ENCODE measurements at places on chromosomes 3 and 15.

DNA sequence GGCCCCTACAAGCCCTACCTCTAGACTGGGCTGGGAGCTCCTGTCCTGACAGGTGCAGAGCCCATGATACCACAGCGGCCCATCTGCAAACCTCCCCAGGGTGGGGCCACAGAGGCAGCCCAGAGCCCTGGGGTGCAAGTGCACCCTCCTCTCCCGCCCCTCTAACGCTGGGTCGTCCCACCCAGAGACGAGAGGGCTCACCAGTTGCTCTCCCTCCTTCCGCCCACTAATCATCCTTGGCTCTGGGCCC lies 742 bp downstream of the TNK2 start:
- DNase-seq: no peak

DNA sequence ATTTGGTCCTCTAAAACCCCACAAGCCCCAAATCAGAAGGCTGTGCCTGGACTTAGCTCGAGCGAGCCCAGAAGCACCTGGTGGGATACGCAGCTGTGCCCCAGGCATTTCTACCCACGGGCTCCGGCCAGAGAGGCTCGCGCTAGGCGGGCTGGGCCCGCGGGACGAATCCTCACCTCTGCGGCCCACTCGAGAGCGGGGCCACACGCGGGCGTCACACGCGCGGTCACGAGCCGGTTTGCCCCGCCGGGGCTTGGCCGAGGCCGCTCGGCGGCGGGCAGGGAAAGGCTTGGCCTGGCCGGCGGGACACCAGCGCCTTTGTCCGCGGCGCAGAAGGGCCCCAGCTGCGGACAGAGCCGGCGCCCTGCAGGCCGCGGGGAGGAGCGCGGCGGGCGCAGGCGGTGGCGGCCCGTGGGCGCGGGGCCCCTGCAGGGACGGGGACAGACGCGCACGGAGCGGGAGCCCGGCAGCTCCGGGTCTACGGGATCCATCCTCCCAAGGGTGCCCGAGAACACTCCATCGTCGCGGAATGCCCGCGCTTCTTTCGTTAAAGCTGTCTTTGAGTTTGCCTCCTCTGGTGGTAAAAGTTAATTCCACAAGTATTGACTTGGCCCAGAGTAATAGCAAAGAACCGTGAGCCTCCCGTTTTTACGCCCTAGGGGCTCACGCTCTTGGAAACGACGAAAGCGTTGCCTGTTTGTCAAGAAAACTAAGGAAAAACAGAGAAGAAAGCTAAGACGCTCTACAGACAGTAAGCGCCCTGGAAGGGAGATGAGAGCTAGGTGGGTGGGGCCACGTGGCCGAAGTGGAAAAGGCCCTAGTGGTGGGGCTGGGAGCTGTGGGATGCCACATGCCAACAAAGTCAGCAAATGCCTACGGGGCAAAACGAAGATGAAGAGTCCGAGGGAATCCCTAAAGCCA lies 26.4 kb downstream of the TYRO3 start:
- DNase-seq: no peak

DNA sequence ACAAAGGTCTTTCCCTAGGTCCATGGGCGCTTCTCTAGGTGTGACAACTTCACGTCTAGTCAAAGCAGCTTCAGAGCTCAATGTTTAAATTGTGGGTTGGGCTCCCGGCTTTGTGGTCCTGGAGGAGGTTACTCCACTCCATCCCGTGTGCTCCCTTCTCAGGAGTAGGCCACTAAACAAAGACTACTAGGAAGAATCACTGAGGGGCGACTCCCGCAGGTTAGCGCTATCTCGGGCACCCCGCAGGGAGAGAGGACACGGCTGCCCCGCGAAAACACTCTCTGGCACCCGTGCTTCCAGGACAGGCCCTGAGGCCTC lies 500 bp downstream of the PARP6 start:
- no peak for DNase-seq

GRCh38 chr3:117322866-117323265 lies 613.3 kb downstream of the TUSC7 start:
- no peak for DNase-seq

DNA sequence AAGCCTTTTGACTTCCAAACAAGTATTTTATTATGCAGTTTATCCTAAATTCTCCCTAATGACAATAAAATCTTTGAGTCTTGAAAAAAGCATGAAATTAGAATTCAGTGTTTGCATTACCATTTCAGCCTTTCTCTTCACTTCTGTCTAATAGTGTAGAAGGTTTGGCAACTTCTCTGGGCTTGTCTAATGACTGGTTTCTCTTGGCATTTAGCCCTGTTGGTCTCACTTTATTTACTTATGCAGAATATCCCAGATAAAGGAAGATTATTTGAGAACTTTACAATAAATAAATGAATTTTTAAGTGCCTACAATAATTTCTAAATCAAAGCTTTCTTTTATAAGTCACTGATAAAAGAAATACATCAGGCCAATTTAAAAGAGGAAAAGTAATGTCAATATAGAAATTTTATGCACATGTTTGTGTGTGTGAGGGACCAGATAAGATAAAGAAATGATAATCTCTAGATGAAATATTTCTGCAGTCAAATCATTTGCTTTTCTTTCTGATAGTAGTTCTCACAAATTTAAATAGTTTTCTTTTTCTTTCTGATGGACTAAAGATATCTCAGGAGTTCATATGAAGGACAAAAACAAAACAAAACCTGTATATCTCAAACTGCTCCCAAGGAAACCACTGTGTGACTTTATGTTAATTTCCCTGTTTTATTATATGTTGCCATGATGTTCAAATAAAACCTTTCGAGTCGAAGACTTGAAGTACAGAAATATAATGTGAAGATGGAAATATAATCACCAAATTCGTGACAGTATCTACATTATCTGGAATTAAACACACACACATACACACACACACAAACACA lies 533.1 kb upstream of the CBLB start:
- DNase-seq: no peak

GRCh38 chr3:125634336-125634950 lies 39.1 kb upstream of the OSBPL11 start:
- DNase-seq: no peak

DNA sequence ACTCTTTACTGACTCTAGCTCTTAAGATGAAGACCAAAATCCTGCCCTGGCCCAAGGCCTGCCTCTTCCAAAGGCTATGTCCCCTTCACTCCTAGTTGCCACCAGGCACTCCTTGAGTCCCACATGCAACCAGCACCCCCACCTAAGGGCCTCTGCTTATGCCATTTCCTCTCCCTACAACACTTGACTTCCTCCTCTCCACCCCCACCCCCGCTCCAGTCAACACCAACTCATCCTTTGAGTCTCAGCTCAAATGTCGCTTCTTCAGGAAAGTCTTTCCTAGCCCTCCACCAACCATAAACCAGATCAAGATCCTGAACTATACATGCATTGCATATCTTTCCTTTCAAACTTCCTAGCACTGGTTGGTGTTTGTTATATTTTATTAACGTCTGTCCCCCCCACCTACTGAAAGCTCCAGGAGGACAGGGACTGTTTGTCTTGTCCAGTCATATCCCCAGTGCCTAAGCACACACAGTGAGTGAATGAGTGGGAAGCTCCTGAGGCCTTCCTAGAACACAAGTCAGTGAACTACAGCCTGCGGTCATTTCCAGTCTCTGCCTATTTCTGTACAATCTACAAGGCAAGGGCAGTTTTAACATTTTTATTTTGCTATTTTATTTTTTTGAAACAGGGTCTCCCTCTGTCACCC lies 7.3 kb downstream of the TBC1D2B start:
- peak; percentile 39 for DNase-seq

DNA sequence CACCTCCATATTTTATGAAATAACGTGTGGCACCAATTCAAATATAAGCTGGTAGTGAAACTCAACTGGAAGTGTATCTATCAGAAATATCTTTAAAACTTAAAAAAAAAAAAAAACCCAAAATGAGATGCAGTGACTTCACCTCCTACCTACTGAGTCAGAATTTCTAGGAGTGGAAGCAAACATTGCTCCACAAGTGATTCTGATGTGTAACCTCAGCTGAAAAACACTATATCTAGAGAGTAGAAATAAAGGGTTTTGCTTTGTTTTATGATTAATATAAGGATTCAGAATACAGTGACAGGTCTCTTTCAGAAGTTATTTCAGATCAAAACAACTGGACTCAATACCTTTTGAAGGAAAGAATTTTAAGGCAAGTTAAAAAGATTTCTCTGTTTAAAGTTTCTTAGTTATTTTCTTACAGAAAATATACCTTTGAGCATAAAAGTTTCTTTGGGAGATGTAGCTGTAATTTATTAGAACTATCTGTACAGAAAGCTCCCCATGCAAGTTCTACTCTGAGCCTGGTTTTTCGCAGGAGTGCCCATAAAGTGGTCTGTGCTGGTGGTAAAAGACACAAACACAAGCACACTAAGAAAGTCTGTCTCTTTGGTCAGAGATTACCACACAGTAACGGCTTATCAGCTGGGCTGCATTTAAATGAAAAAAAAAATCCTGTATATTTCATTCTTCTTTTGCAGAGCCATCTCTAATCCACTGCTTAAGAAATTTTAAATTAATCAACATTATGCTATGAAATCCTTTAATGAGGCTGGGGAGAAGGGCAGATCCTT lies 59.9 kb upstream of the PPIB start:
- DNase-seq: no peak

GRCh38 chr15:50066202-50066601 lies 52.8 kb downstream of the ATP8B4 start:
- DNase-seq: peak; percentile 66

- no peak for DNase-seq
Observed at GRCh38 chr3:1036207-1036826, 56.5 kb upstream of the CNTN6 start.

- no peak for DNase-seq
Observed at GRCh38 chr3:143132246-143132980, 12.8 kb downstream of the CHST2 start.

- DNase-seq: no peak
Observed at GRCh38 chr15:26632500-26632899, 140.4 kb downstream of the GABRB3 start.

- no peak for DNase-seq
Observed at GRCh38 chr15:101532865-101533264, 43.4 kb upstream of the PCSK6 start.

All from CD4-positive, alpha-beta T cell treated with Interleukin-15 for 1 hour (primary cell).